Fibroblast of skin of scalp (primary cell): ENCODE measurements at places on chromosomes 7 and 10.
A peak's percentile ranks its signal among the peaks of the same experiment; 100 is the strongest.

GRCh38 chr10:93425861-93426260 is 56.3 kb downstream of the MYOF start:
- no peak for DNase-seq

DNA sequence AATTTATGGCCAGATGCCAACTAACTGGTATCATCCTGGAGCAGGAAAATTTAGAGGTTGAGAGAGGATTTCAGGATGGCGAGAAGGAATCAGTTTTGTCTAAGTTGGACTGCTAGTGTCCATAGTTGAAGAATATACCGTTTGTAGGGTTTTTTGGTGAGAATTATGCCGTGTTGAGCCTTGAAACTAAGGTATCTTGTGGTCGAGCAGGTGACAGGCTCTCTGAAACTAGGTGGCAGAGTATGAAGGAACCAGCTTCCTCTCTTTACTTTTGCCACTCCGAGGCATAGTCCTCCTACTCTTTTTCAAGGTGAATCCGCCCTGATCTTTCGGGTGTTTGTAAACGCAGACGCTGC is 9.7 kb downstream of the MDFIC start:
- DNase-seq, result no peak

DNA sequence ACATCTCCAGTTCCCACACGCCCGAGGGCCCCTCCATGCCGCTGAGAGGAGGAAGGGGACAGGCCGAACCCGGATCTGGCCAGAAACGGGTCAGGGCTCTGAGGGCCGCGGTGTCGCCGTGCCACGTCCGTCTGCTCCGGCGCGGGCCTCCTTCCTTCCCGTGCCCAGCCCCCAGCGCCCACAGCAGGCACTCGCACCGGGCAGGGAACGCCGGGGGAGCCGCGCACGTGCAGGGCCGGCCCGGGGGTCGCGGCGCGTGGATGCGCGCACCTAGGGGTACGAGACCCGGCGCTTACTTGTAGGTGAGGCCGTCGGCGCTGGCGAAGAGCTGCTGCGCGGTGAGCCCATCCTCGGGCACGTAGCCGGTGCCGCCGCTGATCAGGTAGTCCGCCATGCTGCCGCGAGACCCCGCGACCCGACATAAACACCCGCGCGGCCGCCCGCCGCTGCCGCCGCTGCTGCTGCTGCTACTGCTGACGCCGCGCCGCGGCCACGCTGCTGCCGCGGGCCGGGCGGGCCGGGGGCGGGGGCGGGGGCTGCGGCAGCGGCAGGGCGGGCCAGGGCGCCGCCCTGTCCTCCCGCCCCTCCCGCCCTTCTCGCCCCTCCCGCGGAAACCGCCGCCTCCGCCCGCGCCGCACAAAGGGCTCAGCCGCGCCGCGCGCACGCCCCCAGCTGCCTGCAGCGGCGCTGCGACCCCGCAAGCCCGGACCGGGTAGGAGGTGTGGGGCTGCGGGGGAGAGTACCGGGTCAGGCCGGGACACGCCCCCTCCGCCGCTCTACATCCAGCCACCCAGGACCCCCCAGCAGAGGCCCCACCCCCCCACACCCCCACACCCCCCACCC is 4.1 kb downstream of the IMPDH1 start:
- peak; percentile 47 for DNase-seq

DNA sequence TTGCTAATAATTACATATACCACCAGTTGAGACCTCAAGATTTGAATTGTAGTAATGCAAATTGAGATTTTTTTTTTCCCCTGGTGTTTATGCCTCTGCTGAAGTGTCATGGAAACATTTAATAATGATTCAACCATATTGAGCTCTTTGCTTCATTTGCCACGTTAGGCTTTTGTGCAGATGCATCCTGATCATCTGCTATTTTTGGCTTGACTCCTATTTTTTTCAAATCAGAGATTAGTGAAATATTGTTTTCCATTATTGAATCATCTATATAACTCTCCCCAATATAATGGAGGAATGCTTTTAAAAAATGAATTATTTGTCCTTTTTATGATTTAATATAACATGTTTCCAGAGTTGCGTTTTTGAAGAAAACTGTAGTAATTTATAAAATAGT is 115.1 kb downstream of the SRI start:
- DNase-seq, result no peak

DNA sequence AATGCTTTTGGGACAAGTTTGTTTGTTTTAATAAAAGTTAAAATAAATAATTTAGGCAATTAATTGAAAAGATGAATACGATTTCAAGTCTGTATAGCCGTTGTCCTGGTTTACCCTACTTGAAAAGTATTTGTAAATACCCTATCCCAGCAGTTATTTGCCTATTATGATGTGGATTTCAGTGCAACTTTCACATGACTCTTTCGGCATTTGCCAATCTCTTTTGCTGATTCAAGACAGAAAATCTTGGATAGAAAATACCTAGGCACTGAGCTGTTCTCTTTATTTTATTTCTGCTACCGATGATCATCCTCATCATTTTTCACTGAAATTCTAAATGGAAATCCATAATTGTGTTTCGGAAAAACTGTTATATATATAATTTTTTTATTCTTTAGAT is 125.9 kb upstream of the FZD8 start:
- no peak for DNase-seq

DNA sequence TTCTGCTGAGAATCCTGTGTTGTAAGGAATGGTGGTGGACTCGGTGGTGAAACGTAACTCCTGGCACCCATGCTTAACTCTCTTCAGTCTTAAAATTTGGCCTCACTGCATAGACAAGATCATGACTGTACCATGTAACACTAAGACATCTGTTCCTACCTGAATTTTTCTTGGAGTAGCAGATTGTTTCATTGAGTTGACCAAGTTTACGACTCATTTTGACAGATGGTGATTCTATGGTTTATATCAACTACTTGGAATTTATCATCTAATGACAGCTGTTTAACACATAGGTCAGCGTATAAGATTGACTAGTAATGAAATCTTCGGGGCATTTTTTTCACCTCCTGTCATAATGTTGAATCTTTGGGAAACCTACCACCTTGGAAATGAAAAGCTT is 184.2 kb downstream of the CELF2 start:
- DNase-seq, result no peak

DNA sequence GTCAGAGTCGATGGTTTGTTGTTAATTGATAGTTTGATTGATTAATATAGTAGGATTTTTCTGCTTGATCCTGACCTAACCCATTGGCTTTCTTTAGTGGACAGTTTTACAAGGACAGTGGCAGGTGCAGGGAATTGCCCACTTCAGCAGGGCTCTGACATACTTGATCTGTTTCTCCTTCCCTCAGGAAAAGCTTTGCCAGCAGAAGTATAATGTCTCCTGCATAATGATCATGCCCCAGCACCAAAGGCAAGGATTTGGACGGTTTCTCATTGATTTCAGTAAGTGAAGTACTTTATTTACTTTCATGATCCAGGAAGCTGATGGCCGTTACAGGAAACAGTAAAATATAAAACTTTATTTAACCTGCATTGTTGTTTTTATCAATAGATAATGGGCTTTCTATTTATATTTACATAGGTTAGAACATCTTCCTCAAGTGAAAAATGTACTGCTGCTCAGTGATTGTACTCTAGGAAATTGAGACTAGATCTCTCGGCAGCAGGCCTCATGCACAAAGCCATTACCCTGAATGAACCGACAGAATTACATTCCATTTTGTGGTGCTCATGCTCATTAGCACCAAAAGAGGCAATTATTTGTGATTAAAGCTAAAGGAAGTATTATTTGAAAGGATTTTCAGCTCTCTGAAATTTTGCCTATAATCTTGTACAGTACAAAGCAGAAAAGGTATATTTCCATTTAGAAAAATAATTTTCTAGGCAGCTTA is 122.5 kb upstream of the SAMD8 start:
- no peak for DNase-seq

DNA sequence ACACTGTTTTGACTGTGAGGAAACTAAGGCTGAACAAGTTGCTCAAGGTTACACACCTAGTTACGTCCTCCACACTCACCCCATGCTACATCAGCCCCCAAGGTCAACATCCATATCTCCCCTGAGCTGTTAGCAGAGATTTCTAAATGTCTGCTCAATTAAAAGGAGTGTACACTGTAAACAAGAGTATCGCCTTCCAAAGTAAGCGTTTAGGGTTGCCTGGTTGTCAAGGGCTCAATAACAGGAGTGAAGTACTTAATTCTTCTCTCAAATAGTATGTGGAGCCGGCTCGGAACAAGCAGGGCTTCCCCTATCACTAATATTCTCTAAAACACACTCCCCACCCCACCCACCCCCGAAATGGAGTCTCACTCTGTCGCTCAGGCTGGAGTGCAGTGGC is 412.8 kb upstream of the GALNT17 start:
- DNase-seq, result no peak

- peak; percentile 77 for DNase-seq
Observed at GRCh38 chr10:15585303-15585715, 134.4 kb downstream of the ITGA8 start.

- DNase-seq, result no peak
Observed at GRCh38 chr10:121457729-121458128, 140.5 kb downstream of the FGFR2 start.

DNA sequence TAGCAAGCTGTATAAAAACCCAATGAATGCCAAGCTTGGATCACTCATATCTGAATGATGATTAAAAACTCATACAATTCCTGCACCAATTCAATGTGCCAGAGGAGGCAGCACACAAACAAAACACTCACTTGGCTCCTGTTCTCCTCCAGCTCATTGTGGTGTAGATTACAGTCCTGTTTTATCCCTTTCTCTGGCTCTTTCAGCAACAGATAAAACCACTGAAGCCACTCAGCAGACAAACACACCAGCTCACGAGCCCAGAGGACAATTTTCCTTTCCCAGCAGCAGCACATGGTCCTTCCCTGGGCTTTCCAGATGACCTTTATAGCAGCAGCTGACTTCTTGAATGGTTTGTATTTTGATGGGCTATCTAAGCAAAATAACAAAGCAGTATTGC is 107.3 kb upstream of the STARD3NL start:
- DNase-seq, result no peak

DNA sequence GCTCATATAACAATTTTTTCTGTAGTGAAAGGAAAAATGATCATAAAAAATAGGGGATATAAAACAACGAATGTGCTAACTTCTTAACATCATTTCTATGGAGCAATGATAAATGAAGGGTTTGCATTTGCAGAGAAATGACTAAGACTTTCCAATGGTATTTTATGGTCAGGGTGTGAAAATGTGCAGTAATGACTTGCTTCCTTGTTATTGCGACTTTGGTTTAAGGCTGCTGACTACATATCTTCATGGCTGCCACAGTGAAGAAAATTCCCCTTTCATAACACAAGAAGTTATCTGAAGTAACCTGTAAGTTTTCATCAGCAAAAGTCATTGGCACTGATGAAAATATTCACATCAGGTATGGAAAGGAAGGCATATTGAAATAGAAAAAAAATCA is 166.1 kb upstream of the NRG3 start:
- no peak for DNase-seq

- DNase-seq, result no peak
Observed at GRCh38 chr10:1418031-1418550, 319.2 kb downstream of the ADARB2 start.

GRCh38 chr7:103729026-103729425 is 260.4 kb downstream of the RELN start:
- DNase-seq, result no peak

DNA sequence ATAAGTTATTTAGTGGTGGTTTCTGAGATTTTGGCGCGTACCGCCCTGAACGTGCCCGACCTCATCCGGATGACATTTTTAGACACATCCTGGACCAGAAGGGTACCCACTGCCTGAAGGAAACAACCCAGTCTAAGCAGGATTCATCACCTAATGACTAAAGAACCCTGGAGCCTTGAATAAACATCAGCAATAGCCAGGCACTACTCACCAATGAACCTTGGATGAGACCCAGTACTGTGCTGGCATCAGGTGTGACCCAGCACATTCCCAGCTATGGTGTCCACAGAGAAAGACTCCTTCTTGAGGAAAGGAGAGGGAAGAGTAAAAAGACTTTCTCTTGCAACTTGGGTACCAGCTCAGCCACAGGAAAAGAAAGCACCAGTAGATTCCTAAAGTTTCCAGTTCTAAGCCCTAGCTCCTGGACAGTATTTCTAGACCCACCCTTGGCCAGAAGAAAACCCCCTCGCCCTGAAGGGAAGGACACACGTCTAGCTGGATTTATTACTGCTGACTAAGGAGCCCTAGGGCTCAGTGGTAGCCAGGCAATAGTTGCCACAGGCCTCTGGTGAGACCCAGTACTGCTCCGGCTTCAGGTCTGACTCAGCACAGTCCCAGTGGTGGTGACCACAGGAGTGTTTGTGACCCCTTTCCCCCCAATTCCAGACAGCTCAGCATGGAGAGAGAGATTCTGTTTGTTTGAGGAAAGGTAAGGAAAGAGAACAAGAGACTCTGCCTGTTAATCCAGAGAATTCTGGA is 32.5 kb downstream of the ZNF277 start:
- DNase-seq, result peak; percentile 9

GRCh38 chr10:126661841-126662515 is 8.5 kb downstream of the C10orf90 start:
- DNase-seq, result peak; percentile 53

- no peak for DNase-seq
Observed at GRCh38 chr10:98238391-98238790, 29.6 kb downstream of the LOXL4 start.

- DNase-seq, result no peak
Observed at GRCh38 chr7:70585071-70585470, 546.9 kb upstream of the GALNT17 start.

DNA sequence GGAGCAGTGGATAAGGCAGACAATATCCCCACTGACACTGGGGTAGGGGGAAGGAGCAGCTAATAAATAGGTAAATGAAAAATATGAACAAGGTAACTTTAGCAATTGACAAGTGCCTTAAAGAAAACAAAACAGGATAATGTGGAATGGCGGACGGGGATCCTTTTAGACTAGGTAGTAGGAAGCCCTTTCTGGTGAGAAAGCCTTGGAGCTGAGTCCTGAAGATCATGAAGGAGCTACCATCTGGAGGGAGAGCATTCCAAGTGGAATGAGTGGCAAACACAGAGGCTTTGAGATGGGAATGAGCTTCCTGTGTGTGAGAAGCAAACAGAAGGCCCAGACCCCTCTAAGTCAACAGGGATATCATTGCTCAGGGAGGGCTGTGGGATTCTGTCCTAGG is 16.0 kb upstream of the ATXN7L1 start:
- no peak for DNase-seq

DNA sequence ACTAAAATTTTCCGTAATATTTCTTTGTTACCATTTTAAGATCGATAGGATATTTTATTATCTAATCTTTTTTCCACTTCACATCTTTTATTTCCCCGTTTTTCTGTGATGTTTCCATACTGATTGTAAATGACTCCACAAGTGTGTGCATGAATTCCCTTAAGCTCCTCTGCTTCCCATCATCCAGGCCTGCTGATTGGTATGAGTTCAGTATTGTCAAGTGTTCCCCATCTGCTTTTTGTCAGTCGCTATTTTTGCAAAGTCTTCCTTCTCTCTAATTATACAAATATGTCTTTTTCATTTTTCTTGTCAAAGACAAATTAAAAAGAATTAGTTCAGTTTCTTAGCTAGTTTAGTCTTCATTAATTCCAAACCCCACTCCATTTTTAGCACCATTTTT is 184.7 kb downstream of the EXOC4 start:
- no peak for DNase-seq

GRCh38 chr10:112176543-112176942 is 7.0 kb downstream of the GPAM start:
- DNase-seq, result no peak
